ENCODE measurements at places on chromosomes 7 and 10.
A peak's percentile ranks its signal among the peaks of the same experiment; 100 is the strongest.

DNA sequence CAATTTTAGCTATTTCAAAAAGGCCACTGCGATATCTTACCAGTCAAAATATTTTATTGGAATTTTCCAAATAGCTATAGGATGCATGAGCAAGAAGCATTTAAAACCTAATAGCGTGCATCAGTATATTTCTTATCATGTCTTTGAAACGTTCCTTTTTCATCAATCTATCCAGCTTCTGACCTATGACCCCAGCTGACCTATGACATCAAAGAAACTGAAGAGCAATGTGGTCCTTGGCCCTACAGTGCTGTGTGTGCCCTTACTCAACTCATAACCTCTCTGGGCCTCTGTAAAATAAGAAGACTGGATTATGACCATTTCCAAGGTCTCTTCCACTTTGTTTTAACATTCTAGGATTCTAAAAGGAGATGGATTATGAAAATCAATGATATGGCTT, 118.2 kb downstream of the ZNF22 start:
- no peak for DNase-seq

- no peak for DNase-seq
These were observed 254.7 kb downstream of the STK31 start for GRCh38 chr7:23964715-23965114.

DNA sequence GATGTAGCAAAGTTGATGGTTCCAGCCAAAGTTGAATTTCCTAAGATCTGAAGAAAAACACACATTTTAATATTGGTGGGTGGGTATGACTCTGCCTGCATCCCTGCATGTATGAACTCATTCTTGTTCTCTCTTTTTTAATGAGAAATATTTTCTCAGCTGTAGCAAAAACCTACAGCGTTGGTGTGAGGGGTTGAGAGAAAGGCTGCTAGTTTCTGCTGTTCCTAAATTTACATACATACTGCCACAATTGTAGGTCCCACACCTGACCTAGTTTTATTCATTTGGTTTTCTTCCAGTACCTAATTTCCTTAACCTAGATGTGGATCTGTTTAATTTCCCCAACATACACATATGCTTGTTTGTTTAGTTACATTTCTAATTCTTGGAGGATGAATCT, 4.6 kb downstream of the AGFG2 start:
- no peak for DNase-seq

DNA sequence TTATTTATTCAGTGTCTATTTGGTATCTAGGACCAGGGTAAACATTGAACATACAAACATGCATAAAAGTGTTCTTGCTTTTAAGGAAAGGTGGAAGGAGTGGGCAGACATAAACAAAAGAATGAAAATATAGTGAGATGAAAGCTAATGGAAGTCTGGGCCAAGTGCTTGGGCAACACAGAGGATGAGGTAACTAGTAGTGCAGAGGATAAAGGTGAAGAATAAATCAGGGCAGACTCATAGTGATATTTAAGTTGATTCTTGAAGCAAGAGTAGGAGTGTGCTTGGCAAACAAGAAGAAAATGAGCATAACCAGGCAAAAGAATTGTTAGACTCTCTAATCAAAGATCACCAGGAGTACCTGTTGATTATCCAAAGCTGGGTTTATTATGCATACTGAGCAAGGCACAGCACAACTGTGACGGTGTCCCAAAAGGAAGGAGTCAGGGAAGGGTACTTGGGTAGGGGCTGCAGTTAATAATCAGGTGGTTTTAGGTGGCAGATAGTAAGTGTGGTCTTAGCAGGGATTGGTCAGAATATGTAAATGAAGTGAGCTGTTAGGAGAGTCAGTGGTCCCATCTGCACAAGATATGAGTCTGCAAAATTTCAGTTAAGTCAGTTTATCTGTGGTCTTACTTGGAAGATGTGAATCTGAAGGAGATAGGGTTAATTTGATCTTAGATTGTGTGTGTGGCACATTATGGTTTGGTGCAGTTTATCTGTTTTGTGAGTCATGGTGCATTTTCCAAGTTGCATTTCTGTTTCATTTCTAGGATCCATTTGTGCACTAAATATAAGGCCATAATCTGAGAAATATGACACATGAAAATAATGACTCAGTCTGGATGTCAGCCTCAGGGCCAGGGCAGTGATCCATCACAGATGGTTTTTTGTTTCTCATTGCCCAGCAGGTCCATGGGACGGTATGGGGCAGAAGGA, 30.6 kb upstream of the TAX1BP1 start:
- no peak for DNase-seq

GRCh38 chr10:10897400-10897799, 120.3 kb upstream of the CELF2 start:
- DNase-seq, result no peak

GRCh38 chr7:105677410-105677730, 96.1 kb upstream of the EFCAB10 start:
- DNase-seq, result no peak

GRCh38 chr10:85060944-85061343, 732.6 kb downstream of the CCSER2 start:
- no peak for DNase-seq

- DNase-seq, result peak; percentile 73
These were observed 65.0 kb downstream of the DNAJC12 start for GRCh38 chr10:67772894-67773511.

GRCh38 chr10:111104811-111105210, 28.0 kb downstream of the ADRA2A start:
- no peak for DNase-seq

Measured in GM13976 (cell line).